Substantia nigra (tissue), 51 donors: ENCODE measurements at places on chromosomes 2 and 18.

DNA sequence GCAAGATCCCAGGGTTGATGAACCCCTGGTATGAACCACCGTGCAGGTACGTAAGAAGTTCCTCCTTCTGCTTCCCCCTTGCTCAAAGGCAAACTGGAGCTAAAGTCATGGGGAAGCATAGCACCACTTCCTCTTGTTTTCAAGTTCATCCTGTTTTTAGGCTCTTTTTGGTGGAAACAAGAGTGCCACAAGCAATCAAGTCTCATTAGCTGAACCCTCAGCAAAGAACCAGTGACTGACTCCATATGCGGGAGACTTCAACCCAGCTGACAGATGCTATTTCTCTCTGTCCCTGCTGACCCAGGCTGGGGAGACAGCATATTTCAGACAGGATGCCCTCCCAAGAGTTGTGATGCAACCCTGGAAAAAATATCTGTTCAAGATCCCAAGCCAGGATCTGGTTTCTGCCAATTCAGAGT lies 47.7 kb downstream of the BCL2 start:
- DNase-seq: no peak

- no peak for DNase-seq
Observed at GRCh38 chr2:206647985-206648384, 5.7 kb downstream of the FAM237A start.

DNA sequence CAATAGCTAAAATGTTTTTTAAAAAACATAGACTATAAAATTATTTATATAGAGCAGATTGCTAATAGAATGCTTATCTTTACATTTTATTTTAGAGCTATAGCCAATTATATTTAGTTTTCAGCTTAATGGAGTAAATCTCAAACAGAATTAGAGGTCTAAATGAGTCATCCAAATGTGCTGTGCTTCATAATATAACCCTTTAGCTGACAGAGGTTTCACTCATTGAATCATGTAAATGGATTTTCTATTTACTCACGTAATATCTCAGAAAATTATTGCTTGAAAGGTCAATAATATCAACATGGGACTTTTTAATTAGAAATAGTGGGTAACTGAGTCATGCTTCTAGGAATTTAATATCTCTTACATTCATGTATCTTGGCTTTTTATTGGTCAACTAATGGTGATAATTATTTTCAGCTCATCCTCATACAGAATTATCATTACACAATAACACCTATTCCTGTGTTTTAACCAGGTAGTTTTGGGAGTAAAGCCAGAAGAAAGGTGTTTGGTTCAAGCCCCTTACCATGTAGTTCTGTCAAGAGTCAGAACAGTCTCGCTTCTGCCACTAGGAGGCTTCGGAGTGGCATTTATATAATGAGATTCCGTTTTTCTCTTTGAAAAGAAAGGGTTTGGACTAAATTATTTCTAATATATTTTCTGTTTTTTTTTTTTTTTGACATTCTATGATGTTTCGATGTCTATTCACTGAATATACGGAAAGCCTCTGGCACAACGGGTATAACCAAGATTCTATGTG lies 217.6 kb downstream of the CDH7 start:
- no peak for DNase-seq

DNA sequence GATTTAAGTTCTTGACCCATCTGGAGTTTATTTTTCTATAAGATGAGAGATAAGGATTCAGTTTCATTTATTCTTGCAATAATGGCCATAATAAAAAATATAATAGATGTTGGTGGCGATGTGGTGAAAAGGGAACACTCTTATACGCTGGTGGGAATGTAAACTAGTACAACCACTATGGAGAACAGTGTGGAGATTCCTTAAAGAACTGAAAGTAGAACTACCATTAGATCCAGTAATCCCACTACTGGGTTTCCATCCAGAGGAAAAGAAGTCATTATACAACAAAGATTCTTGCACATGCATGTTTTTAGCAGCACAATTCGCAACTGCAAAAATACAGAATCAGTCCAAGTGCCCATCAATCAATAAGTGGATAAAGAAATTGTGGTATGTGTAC lies 1040.5 kb upstream of the GYPC start:
- no peak for DNase-seq

DNA sequence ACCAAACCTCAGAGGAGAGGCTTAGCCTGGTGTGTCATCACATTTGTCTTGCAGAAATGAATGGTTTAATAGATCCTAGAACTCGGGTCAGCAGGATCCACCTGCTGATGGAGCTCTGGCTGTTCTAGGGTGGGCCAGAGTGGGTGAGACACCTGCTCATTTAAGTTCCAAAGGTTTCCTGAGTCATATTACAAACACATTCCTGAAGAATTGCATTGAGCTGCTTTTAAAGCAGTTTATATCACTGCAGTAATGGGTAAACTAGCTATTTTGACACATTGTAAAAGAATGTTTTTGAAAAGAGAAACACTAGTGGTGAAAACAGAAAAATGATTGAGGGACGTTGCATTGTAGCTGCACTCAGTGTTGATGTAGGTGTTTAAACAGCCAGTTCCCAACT lies 175.3 kb upstream of the TCF4 start:
- no peak for DNase-seq
